Upper lobe of right lung (tissue), 1 donor: ENCODE measurements at places on chromosomes 2 and 18. TPM values are rescaled to one million over a fixed set of nuclear protein-coding genes. Genes with fewer than 3 reads are reported as not detected.
A peak's percentile ranks its signal among the peaks of the same experiment; 100 is the strongest.

- no peak overlapping the region for H3K4me3 ChIP-seq
- no peaks in the 10 kb centered on the region for H3K27me3 ChIP-seq
- DNase-seq = no peak
- H3K4me1 ChIP-seq = no peaks in the 10 kb centered on the region
- H3K36me3 ChIP-seq = no peaks in the 10 kb centered on the region
Observed at GRCh38 chr2:48126162-48126561, 219.9 kb upstream of the FBXO11 start.

The CFC1 gene
- 0.38 TPM for total RNA-seq

GRCh38 chr2:169358016-169358415, 4.3 kb downstream of the LRP2 start:
- H3K4me3 ChIP-seq = no peak overlapping the region
- peaks cover 15% of the 10 kb centered on the region for H3K4me1 ChIP-seq
- peaks cover 32% of the 10 kb centered on the region for H3K27me3 ChIP-seq
- no peaks in the 10 kb centered on the region for H3K36me3 ChIP-seq
- no peak for DNase-seq
- H3K27ac ChIP-seq = no peak overlapping the region

DNA sequence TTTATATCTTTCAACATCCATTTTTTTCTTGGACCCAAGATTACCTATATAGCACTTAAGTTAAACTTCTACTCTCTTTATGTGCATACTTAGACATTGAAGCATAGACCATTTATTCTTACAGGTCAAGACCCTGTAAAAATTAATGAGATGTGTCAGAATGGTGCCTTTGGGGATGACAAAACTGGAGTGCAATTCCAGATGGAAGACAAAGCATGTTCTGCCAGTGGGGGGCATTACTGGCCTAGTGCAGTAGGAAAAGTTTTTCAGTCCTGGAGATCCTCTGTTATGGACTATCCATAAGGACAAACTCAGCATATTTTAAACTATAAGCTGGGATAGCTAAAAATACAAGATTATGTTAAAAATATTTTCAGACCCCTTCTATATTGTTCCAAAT, 57.8 kb upstream of the MMADHC start:
- no peaks in the 10 kb centered on the region for H3K36me3 ChIP-seq
- no peak overlapping the region for H3K27ac ChIP-seq
- H3K4me3 ChIP-seq = no peak overlapping the region
- no peaks in the 10 kb centered on the region for H3K27me3 ChIP-seq
- no peak for DNase-seq
- H3K4me1 ChIP-seq = no peaks in the 10 kb centered on the region

The SPDYA gene
- 1.5 TPM for total RNA-seq

The HDLBP gene
- 444 TPM for total RNA-seq

DNA sequence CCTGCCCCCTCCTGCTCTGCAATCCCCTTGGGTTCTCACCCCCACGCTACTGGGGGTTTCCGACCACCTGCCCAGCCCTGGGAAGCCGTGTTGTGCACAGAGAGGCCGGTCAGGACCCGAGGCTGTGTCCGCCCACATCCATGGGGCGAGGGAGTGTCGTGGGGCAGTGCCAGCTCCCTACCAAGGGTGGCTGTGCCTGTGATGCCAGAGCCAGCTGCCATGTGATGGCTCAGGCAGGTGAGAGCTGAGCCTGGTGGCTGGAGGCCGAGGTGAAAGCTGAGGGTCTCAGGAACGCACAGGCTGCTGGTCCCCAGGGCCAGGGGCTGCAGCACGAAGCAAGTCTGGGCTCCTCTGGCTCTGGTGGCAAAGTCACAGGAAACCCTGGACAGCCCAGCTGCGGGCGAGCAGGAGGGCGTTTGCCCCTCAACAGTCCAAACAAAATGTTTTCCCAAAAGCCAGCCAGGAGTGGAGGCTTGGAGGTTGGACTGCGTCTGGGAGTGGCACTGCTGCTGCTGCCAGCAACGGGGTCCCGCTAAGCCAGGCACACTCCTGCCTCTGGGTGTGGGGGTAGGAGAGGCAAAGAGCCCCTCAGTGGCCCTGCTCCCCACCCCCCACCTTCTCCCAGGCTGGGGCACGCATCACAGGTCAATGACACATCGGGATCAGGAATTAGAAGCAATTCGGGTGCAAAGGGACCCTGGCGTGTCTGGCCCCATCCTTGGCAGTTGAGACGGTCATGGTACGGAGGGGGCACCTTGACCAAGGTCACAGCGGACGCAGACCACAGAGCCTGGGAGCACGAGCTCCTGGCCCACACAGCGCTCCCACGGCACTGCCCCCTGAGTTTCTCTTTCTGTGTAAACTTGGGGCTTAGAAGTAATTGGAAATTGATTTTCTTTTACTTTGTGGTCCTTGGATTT, 72.4 kb upstream of the GPC1 start:
- H3K36me3 ChIP-seq = no peaks in the 10 kb centered on the region
- DNase-seq = no peak
- H3K4me1 ChIP-seq = no peaks in the 10 kb centered on the region
- no peak overlapping the region for H3K4me3 ChIP-seq
- no peak overlapping the region for H3K27ac ChIP-seq

DNA sequence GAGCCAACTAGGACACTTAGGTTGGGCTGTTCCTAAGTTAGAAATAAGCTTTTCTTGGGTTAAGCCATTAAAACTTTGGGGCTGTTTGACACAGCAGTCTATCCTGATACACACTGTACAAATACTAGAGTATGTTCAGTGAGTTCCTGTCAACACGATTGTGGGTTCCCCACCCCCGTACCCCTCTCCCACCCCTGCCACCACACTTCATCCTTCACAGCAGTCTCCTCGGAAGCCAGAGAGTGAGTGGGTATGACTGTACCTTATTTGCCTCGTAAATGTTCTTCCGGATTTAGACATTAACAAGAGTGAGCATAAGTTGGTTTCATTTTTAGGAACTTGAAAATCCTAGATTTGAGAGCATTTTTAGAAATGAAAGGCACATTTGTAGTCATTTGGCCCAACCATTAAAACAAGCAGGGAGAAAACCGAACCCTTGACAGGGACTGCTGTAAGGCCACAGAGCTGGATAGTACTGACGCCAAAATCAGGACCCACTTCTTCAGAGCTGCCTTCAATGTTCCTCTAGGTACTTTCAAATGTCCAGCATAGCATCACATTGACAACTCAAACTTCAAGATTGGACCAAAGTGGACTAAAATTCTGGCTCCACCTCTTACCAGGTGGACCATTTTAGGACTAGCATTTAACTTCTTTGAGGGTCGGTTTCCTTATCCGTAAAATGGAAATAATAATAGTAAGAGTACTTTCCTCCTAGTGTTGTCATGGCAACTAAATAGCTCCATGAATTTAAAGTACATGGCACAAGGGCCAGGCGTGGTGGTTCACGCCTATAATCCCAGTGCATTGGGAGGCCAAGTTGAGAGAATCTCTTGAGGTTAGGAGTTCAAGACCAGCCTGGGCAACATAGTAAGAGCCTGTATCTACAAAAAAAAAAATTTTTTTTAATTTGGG, 166.3 kb upstream of the SERTAD2 start:
- DNase-seq = no peak
- H3K4me3 ChIP-seq = no peak overlapping the region
- H3K27ac ChIP-seq = peak overlapping the region; percentile 53
- H3K36me3 ChIP-seq = no peaks in the 10 kb centered on the region

GRCh38 chr2:50995610-50996009, 36.3 kb downstream of the NRXN1 start:
- H3K4me1 ChIP-seq = no peaks in the 10 kb centered on the region
- H3K36me3 ChIP-seq = no peaks in the 10 kb centered on the region
- H3K27ac ChIP-seq = no peak overlapping the region
- H3K4me3 ChIP-seq = no peak overlapping the region
- DNase-seq = no peak
- no peaks in the 10 kb centered on the region for H3K27me3 ChIP-seq
